Activated naive CD4-positive, alpha-beta T cell treated with anti-CD3 and anti-CD28 coated beads, Interleukin-2, amount 10 ng/mL, durations not matched to agents 7 days and 5 days (primary cell): ENCODE measurements at places on chromosomes 3 and 15.

DNA sequence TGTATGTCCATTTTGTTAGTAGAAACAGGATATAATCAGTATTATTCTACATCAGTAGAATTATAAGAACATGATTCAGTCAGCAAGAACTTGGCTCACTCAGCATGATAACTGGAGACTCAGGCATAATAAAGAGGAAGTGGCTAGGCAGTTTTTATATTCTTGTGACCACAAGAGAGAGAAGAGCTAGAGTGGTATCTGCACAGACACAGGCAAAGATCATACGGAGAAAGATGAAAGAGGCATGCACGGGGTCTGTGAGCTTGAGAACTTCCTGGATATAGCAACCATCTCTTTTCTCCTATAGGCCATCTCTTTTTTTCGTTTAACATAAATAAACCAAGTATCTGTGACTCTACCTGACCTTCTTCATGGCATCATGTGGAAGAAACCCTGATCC, 46.8 kb downstream of the MYO5A start:
- peak overlapping the region; percentile 5 for H3K4me3 ChIP-seq
- H3K36me3 ChIP-seq = peaks cover 8% of the 10 kb centered on the region
- H3K4me1 ChIP-seq = peaks cover 50% of the 10 kb centered on the region
- DNase-seq = peak; percentile 75

DNA sequence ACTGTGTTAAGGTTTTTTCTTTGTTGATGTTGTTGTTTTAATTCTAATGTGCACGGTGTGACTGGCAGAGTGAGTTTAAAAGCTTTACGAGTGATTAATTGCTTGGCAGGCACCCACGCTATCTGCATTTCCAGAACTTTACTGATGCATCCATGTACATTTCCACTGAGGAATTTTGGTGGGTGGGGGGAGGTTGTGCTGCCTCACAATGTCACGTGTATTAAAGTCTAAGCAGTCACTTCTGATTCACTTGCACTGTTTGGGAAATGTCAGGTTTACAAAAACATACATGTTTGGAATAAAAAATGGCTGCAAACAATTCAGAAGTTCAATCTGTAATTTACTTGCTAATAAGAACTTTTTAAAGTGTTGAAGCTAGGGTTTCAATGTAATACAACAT, 38.5 kb upstream of the CTDSPL start:
- no peak overlapping the region for H3K27ac ChIP-seq
- no peaks in the 10 kb centered on the region for H3K4me1 ChIP-seq
- peaks cover 13% of the 10 kb centered on the region for H3K27me3 ChIP-seq
- no peak overlapping the region for H3K4me3 ChIP-seq
- no peak for DNase-seq
- no peaks in the 10 kb centered on the region for H3K36me3 ChIP-seq

GRCh38 chr3:122458992-122459391, 43.1 kb upstream of the WDR5B start:
- H3K4me1 ChIP-seq = no peaks in the 10 kb centered on the region
- no peaks in the 10 kb centered on the region for H3K27me3 ChIP-seq
- no peak overlapping the region for H3K27ac ChIP-seq
- no peak overlapping the region for H3K4me3 ChIP-seq

GRCh38 chr3:38334142-38335055, 12.2 kb upstream of the XYLB start:
- peaks cover 32% of the 10 kb centered on the region for H3K27me3 ChIP-seq
- H3K4me1 ChIP-seq = no peaks in the 10 kb centered on the region
- DNase-seq = no peak
- H3K27ac ChIP-seq = no peak overlapping the region
- no peaks in the 10 kb centered on the region for H3K36me3 ChIP-seq

DNA sequence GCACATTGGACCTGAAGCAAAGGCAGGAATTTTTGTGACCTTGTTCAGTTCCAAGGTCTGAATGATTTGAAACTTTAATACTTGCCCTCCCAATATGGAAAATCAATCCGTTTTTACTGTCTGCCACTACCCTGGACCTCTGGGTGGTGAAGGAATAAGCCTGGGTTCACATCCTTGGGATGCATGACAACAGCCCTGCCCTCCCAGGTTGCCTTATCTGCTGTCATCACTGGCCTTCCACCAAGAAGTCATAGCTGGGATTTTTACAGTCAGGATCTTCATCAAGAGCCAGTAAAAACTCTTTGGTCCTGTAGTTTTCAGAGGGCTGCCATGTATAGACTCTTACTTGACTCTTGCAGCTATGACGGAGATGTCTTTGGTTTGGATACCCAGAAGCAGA, 128.6 kb downstream of the MYLK start:
- no peak overlapping the region for H3K4me3 ChIP-seq
- no peak overlapping the region for H3K27ac ChIP-seq
- no peaks in the 10 kb centered on the region for H3K36me3 ChIP-seq
- H3K27me3 ChIP-seq = peaks cover 32% of the 10 kb centered on the region
- DNase-seq = no peak

DNA sequence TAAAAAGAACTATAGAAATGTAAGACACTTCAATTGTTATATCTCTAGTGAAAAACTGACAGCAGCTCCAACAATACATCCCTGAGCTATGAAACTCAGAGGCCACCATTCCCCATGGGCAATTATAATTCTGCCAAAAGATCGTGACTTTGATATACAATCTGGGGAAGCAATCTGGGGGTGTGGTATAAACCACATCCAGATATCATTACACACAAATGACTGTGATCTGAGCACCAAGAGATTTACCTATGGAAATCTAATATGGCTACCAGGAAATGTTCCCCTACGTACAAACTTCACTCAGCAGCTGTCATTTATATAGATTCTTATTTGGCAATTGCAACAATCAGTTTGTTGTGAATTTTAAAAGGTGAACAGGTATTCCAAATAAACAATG, 110.3 kb downstream of the FRMD5 start:
- DNase-seq = no peak
- no peak overlapping the region for H3K4me3 ChIP-seq
- no peaks in the 10 kb centered on the region for H3K4me1 ChIP-seq
- no peak overlapping the region for H3K27ac ChIP-seq
- peaks cover 9% of the 10 kb centered on the region for H3K27me3 ChIP-seq
